ENCODE measurements at places on chromosomes 6 and 20.

DNA sequence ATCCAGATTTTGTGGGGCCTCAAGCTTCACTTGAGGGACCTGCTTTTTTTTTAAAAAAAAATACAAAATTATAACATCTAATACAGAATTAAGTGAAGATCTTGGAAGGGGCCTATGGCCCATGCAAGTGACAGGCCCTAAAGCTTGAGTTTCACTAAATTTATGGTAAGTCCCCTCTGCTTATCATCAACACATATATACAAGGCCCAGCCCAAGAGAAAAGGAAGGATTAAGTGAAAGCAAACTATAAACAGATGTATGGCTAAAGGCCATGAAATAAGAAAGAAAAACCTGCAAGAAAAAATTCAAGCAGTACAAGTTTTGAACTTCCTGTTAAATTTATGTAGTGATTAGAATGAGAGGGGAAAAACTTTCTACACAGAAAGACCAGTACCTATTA lies 86.8 kb downstream of the CDC40 start:
- DNase-seq: no peak

- DNase-seq: no peak
These were observed 941.3 kb downstream of the TBC1D32 start for GRCh38 chr6:120392941-120393340.

- DNase-seq: no peak
These were observed 168.6 kb downstream of the GMPR start for GRCh38 chr6:16406966-16407365.

DNA sequence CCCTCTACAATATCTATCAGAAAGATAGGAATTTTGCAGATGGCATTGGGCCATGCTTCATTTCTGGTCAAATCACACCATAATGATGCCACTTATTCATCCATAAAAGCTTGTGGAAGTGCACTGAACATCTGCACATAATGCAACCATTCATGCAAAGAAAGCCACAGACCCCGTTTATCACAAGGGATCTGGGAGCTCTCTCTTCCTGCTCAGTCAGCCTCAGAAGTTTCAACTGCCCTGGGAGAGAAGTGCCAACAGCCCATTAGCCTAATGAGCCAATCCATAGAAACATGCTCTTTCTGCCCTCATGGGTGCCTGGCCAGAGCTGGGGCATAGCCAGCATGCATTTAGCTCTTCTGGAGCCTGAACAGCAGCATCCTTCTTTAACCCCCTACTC lies 85.8 kb downstream of the SLC35F1 start:
- DNase-seq: peak; percentile 73

DNA sequence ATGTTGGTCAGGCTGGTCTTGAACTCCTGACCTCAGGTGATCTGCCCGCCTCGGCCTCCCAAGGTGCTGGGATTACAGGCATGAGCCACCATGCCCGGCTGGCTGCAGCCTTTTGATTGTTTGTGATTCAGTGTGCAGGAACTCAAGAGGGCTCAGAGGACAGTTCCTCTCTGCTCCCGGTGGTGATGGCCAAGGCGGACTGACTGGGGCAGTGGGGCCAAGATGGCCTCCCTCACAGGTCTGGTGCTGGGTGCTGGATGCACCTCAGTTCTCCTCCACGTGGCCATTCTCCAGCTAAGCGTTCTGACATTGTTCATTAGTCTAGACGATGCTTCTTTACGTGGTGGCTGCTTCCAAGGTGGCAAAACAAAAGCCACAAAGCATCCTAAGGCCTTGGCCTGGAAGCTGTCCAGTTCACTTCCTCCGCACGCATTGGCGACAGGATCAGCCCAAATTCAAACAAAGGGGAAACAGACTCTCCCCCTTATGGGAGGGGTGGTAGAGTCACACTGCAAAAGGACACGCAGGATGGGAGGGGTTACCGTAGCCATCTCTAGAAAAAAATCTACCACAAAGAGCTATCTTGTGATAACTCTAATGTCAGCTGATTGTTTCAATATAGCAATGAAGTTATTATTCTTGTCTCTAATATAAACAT lies 146.9 kb downstream of the FOXC1 start:
- no peak for DNase-seq

DNA sequence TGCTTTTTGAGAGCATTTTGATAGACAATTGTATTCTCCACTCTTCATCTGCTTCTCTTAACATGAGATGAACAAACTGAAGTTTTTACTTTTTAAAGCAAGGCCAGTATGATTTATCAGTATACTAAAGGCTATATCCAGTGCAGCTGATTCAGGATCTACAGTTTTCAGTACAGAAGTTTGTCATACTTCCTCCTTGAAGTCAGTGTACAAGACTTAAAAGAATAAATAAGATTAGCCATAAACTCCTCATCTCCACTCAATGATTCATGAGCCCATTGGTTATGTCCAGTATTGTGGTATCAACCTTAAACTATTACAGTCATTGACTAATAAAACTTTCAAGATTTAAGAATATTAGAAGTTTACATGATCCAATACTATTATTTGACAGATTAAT lies 374.8 kb upstream of the EPHA7 start:
- no peak for DNase-seq

DNA sequence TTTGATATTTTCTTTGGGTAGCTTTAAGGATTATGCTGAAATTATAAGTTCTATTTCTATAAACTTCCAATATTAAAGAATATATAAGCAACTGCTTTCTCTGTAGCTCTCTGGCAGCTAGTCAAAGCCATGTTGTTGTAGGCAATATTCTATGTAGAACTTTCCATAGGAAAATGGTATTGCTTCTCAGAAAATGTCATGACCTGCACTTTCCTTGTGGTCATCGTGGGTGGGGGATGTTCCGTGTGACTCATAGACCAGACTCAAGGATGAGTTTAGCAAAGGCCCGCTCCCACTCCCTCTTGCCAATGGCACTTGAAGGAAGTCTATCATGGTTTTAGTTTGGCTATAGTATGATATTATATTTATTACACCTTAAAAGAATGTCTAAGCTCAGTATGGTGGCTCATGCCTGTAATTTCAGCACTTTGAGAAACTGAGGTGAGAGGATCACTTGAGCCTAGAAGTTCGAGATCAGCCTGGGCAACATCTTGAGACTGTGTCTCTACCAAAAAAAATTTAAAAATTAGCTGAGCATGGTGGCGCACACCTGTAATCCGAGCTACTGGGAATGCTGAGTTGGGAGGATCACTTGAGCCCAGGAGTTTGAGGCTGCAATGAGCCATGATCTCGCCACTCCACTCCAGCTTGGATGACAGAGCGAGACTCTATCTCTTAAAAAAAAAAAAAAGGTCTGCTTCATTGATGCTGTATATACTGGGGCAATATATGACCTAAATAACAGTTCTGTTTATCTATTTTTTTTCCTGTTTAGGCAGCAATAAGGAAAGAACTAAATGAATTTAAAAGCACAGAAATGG lies 36.6 kb upstream of the LTV1 start:
- DNase-seq: no peak

DNA sequence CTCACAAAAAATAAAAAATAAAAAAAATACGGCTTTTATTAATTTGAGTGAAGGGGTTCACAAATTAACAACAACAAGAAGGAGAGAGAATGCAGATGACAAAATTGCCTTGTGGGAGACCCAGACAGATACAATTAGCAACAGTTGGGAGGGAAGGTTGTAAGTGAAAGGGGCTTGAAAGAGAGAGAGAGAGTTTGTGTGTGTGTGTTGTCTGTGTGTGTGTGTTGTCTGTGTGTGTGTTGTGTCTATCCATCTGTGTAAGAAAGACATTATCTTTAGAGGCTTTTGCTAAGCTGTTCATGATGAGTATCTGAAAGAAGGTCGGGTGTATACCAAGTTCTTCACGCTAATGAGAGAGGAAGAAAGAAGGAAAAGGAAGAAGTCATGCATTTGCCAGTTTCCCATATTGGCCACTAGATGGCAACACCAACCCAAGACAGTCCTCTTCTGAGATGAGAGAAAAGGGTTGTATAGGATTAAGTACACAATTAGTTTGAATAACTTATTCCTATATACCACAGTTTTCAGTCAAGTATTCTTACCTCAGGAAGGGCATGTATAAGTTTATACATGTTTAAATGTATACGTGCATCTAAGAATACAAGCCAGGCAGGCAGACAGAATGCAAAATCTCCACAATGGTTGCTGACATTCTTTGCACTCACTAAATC lies 63.7 kb upstream of the CD2AP start:
- peak; percentile 81 for DNase-seq

DNA sequence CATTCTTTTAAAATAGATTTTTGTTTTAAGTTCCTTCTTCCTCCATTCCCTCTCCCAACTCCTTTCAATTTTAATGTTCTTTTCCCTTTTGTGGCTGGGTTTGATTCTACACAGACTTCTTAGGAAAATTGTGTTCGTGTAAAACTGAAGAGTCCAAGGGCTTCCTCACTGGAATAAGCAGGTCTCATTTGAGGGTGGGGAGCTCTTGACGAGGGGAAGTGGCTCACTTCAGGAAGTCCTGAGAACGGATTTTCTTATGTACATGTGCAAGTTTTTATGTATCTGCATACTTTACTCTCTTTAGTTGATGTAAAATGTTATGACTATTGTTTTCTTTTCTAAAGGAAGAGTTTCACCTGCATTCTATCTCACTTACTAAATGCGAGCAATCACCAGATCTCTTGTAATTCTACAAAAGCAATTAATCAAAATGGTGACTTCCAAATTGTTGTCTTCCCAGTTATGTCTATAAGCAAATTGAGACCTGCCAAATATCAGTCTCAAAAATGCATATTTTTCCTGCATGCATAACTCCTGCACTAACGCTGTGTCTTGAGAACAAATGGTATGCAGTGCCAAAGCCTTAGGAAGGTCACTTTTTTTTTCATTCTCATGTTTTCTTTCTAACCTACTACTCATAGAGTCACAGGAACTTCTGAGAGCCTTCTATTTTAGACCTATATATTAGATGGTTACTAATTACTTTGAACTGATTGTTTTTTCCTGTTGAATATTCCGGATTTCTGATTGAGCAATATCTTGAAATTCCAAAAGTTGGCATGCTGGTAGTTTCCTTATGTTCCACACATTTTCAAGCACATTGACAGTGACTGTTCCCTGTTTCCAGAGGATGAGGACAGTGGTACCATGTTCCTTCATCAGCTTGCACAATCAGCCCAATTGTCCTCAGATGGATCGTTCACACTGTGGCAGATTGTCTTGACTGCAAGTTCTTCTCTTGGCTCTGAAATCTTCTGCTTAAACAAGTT lies 251.9 kb upstream of the PRDM1 start:
- DNase-seq: no peak

GRCh38 chr6:143594647-143595046 lies 83.1 kb upstream of the PHACTR2 start:
- DNase-seq: no peak

GRCh38 chr6:44507014-44507413 lies 119.5 kb downstream of the CDC5L start:
- DNase-seq: no peak

- no peak for DNase-seq
These were observed 590.6 kb downstream of the QKI start for GRCh38 chr6:164005004-164005711.

GRCh38 chr6:19898141-19898740 lies 61.1 kb downstream of the ID4 start:
- no peak for DNase-seq

GRCh38 chr6:34304164-34304563 lies 55.4 kb upstream of the SMIM29 start:
- no peak for DNase-seq

GRCh38 chr20:64161356-64162238 lies 2.7 kb upstream of the MYT1 start:
- DNase-seq: no peak

- DNase-seq: no peak
These were observed 26.7 kb downstream of the ARFGEF3 start for GRCh38 chr6:138188278-138188941.

DNA sequence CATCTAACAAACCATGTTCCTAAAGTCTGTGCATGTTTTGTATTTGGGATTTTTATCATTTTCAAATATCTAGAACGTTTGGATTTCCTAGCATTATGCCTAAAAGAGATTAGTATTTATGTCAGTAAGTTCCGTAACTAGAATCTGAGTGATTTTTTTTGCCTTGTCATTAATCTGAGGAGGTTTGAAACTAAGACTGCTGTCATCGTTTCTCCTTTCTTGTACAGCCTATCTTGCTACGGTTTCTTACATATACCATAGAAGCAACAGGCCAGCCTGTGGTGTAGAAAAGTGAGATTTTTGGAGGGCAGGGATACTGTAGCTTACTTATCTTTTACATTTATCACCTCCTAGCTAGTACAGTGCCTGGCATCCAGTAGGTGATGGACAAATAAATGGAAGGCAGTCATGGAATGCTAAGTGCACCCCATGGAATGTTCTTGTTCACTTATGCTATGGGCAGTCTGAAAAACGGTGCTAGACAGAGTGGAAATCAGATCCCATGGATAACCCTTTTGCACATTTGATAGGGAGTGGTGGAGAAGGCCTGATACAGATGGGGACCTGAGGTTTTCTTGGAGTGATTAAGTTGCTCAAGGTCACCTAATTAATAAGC lies 93.9 kb downstream of the ARID1B start:
- no peak for DNase-seq

Data from spinal cord (tissue), 10 donors.